ENCODE measurements at places on chromosomes 16 and 17.
A peak's percentile ranks its signal among the peaks of the same experiment; 100 is the strongest.

DNA sequence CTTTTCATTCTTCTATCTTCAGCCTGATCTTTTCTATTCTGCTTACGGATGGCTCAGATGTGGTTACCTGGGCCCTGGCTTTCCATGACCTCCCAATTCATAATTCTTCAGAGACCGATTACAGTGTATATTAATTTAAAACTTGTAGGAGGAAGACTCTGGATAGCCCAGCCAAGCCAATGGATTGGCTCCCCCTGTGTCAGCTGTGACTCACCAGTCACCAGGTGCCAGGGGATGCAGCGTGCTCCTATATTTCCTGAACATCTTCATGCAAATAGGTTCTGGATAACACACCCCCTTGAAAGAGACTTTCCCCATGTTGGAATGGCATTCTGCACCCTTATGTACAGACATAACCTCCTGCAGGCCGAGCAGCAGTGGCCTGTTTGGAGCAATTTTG is 208.3 kb upstream of the WSCD1 start:
- no peak for DNase-seq

GRCh38 chr16:19771796-19772195 is 53.7 kb downstream of the IQCK start:
- no peak for DNase-seq

DNA sequence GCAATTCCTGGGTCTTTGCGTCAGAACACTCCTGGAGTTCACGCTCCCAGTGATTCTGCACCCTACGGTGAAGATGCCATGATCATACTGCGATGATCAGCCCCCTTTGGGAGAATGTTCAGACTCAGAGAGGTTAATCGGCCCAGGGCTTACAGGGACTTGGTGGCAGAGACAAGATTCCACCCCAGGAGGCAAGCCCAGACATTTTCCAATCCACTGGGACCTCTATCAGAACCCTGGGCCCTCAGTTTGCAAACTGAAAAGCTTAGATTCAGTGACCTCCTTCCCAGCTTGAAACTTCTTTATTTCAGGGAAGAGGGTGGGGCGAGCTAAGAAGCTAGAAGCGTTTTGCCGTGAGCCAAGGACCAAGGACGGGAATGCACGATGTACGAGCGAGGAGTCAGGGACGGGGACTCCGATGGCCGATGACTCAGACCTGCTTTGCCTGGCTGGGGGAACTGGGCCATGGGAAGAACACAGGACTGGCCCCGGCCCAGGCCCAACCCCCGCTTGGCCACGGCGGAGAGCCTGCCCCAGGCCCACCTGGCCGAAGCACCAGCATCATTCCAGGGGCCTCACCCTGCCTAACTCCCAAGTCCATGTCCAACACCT is 34.7 kb downstream of the SOCS3 start:
- no peak for DNase-seq

- no peak for DNase-seq
Measured at GRCh38 chr17:72372185-72372584, 251.4 kb downstream of the SOX9 start.

DNA sequence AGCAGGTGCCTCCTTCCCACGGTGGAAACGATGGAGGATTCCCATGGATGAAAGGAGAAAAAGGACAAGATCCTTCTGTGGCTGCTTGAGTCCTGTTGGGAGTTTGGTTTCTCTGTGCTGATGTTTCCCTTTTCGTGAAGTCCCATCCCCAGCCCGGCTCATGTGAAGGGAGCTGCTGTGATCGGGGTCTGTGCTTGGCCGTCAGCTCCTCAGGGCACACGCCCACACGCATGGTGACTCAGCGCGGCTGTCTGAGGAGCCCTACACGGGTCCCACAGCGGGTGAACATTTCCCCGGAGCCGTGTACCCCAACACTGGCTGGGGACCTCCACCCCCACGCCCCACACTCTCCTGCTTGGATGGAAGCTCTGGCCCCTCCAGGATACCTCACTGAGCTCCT is 44.5 kb upstream of the SSTR5 start:
- DNase-seq: no peak

DNA sequence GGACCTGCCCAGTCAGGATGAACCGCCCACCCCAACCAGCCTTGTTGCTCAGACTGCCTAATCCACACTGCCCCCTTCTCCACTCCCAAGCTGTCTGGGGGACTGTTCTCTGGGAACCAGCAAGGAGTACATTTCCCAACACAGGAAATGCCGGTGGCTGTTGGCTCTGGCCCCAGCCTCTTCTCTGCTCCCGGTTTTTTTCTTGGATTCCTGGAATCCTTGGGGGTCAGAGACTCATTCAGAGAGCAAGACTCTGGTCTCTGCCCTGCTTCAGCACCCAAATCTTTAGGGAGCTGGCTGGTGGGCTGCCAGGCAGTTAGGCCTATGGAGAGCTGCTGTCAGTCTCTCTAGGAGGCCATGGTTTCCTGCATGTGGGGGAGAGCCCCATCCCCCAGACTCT is 10.8 kb upstream of the MTMR4 start:
- no peak for DNase-seq

DNA sequence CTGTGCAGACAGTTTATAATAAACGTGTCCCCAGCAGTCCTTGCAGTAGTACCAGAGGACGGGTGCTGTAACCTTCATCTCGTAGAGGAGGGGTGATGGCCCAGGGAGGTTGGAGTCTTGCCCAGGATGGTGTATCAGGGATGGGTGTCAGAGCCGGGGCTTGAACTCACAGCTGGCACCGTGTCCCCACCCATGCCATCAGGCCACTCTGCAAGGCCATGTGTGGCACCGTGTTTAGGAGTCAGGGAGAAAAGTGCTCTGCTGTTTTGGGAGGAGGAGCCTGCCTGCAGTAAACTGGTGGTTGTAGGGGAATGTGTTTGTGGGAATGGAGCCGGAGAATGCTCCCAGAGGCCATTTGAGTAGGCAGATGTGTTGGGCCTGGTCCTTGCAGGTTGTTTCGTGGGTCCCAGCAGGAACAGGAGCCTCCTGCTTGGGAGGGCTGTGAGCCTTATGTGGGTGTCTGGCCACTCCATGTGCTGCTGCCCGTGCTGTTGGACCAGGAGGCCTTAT is 1.7 kb downstream of the ADORA2B start:
- DNase-seq: no peak

GRCh38 chr16:58325941-58326340 is 31.1 kb upstream of the PRSS54 start:
- no peak for DNase-seq

- DNase-seq: no peak
Measured at GRCh38 chr17:79243603-79243990, 169.0 kb downstream of the ENGASE start.

DNA sequence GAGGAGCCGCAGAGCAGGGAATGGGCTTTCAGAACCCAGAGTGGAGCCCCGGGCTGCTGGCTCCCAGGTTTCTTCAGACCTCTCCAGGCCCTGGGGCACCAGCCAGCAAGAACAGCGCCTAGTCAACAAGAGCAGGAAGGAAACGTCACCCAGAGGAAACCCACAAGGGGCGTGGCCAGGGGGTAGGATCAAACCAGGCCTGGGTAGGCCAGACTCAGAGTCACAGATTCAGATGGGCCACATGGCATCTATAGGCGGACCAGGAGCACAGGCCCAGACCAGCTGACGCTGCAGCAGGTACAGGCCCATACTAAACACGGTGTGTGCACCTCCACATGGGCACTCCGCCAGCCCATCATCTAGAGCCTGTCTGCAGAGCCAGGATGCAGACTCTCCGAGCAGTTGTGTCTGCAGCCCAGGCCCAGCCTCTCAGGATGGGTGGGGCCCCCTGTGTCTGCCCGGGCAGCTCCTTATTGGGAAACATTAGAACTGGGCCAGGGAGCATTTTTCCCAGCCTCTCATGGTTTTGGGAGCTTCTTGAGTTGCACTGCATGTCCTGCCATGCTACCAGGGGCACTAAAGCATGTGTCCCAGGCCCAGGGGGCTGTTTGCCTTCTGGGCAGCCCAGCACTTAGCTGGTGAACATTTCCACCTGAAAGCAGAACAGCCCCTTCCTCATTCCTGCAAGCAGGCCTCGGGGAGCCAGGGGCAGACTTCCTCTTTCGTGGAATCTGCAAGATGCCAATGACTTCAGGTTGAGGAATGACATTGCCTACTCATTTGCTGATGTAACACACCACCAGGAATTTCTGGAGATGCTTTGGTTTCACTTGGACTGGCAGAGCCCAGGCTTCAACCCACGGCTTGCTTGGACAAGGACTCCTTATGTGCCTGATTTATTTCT is at the start of gene NLRP1:
TSS of gene NLRP1 (minus strand) at position 127 of the 904 bp plus-strand sequence. CDS start 552 bp downstream, outside the sequence.
- peak; percentile 94 for DNase-seq

DNA sequence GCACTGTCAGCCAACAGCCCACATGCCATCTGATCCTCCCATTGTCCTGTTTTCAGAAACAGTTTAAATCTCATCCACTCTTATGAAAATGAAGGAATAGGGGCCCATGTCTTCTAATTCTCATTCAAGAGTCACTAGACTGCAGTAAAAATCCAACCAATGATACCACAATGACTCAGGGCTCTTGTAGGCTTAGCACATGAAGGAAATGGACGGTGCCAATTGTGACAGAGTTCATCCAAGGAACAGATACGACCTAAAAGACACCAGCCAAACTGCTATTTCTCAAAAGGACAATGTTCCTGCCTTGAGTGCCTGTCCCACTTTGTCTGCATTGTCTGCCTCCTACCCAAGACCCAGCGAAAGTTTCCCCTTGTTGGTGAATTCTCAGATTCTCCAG is 204.8 kb upstream of the COX10 start:
- DNase-seq: no peak

- no peak for DNase-seq
Measured at GRCh38 chr17:80879723-80880647, 111.7 kb upstream of the CHMP6 start.

GRCh38 chr17:72922219-72922618 is 170.3 kb downstream of the SLC39A11 start:
- DNase-seq: no peak

GRCh38 chr16:4859190-4859899 is 12.1 kb downstream of the UBN1 start:
- DNase-seq: no peak

GRCh38 chr16:75732871-75733270 is 6.6 kb upstream of the CPHXL start:
- DNase-seq: no peak

- DNase-seq: no peak
Measured at GRCh38 chr17:56598466-56598865, 5.0 kb downstream of the NOG start.

GRCh38 chr17:80169784-80170500 is at the start of gene CARD14:
CARD14 (plus strand) TSS chr17:80170030; CDS start chr17:80181439, 11,409 bp downstream.
- DNase-seq: no peak

DNA sequence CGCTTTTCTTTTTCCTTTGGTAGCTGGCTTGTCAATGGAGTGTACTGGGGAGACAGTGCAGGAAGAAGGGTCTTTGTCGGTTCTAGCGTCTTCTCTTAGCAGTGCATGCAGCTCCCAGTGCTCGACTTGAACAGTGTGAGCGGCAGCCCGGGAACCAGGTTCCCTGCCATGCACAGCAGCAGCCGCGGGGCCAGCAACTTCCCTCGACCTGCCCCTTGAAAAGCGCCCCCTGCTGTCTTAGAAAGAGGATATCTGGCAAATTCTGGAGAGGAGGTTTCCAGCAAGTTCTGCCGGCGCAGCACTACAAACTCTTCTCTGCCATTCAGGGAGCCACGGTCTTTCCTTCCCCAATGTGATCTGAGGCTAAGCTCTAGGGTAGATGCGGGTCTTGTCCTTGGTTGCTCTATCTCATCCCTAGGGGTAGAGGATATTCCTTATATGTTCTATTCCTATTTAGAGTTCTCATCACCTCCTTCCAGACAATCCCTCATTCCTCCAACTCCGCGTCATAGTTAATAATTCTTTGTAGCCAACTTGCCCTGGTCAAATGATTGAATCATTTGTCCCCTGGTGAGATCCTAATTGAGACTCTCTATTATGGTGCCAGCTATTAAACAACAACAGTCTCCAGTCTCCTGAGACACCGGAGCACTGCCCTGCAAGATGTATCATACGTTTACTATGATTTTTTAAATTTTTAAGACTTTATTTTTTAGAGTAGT is 451.3 kb downstream of the PMP22 start:
- DNase-seq: no peak

DNA sequence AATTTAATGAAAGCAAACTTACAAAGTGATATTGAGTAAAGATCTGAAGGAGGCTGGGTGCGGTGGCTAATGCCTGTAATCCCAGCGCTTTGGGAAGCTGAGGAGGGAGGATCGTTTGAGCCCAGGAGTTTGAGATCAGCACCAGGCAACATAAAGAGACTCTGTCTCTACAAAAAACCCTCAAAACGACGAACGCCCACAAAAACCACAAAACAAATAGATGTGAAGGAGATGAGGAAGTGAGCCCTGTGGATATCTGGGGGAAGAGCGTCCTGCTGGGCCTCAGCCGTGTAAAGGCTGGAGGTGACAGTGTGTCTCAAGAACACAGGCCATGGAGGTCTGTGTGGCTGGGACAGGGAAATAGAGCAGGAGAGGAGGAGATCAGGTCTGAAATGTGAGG is 68.8 kb downstream of the ITFG1 start:
- DNase-seq: no peak

DNA sequence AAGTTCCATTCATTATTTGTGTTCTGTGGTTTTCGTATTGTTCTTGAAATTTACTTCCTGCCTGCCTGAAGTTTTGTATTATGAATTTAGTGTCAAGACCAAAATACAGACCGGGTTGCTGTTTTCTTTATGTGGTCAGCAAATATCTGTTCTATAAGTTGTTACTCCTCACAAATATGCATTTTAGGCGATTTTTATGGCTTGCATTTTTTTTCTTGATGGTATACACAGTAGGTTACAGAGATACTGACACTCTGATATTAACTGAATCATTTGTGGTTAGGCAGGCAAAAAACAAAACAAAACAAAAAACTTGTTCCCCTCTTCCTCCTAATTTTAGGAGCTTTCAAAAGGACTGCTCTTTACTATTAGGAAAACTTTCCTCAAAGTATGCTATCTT is 52.6 kb downstream of the BCAS3 start:
- DNase-seq: no peak

- no peak for DNase-seq
Measured at GRCh38 chr17:63741143-63741407, 524 bp downstream of the STRADA start.

DNA sequence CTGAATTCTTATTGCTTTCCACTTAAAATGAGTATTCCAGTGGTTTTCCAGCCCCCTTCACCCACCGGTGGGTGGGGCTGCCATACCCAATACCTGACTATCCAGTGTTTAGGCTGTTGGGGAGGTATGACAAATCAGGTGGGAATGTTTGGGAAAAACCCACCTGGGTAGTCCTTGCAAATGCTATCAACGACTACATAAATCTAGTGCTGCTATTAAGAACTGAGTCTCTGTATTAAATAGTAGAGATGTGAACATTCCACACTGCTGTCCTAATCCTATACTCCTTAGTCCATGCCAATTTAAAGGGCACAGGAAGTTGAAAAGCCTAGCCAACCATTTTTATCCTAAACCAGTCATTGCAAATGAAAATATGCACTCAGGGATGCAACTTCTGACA is 126.6 kb downstream of the AXIN2 start:
- no peak for DNase-seq

DNA sequence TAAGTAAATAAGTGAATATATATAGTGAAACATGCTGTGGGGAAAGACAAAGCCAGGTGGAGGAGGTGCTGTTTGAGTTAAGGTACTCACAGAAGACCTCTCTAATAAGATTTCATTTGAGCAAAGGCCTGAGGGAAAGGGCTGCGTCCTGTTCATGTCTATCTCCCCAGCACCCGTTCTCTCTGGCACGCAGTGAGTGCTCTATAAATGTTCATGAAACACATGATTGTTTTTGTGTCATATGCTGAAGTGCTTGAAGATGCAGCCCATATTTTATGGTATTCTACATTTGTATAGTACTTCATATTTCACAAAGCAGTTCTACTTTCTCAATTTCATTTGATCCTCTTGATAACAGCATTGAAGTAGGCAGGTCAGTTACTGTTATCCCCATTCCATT is 990 bp downstream of the VWA3A start:
- DNase-seq: no peak

Data from stimulated activated CD4-positive, alpha-beta T cell treated with anti-CD3 and anti-CD28 coated beads, Interleukin-1b, Interleukin-23, amount 100 ng/mL, for 48 hours (primary cell).